Activated CD4-positive, CD25-positive, alpha-beta regulatory T cell (primary cell): ENCODE measurements at places on chromosomes 13 and 19.

- no peak for DNase-seq
Observed at GRCh38 chr13:32381539-32381938, 46.4 kb downstream of the N4BP2L1 start.

DNA sequence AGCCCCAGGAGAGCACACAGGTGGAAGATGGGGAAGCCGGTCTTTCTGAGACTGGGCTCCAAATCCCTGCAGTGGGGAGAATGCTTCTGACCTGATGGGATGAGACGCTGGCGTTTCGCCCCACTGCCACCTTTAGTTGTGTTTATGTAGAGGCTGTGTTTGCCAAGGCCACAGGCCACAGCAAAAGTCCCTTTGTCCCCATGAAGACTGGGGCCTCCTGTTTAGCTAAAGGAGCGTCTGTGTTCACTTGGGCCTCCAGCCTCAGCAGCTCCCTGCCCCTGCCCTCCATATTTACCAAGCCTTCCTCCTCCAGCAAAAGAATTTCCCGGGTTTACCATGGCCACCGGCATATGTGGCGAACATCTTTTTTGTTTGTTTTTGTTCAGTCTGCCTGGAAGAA is 10.4 kb upstream of the KLK14 start:
- no peak for DNase-seq

DNA sequence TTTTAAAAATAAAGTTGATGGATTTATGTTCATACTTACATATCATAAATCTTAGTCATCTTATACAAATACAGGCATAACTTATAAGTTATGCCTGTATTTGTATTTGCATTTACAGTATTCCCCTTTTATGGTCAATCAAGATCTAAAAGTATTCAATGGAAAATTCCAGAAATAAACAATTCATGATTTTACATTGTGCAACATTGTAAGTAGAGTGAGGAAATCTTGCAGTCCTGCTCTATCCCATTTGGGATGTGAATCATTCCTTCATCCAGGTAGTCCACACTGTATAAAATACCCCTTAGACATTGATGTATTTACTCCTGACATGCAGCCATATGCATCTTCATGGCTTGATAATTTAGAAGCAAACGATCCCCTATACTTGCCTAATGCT is 795.3 kb downstream of the SLITRK1 start:
- DNase-seq, result no peak

DNA sequence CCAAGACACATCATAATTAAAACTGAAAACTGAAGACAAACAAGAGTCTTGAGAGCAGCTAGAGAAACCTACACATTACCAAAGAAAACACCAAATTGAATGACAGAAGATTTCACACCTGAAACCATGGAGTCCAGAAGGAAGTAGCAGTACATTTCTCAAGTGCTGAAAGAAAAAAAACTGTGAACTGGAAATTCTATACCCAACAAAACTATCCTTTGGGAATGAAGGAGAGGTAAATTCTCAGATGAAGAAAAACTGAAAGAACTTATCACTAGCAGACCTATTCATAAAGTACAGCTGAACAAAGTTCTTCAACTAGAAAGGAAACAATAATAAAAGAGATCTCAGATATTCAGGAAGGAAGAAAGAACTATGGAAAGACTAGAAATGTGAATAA is 198.7 kb upstream of the ZNF507 start:
- no peak for DNase-seq

GRCh38 chr19:6531163-6531955 is 533 bp downstream of the TNFSF9 start:
- DNase-seq, result no peak

GRCh38 chr19:15199661-15200552 is 888 bp downstream of the NOTCH3 start:
- DNase-seq, result no peak

- DNase-seq, result no peak
Observed at GRCh38 chr19:29532956-29533355, 7.2 kb downstream of the VSTM2B start.

DNA sequence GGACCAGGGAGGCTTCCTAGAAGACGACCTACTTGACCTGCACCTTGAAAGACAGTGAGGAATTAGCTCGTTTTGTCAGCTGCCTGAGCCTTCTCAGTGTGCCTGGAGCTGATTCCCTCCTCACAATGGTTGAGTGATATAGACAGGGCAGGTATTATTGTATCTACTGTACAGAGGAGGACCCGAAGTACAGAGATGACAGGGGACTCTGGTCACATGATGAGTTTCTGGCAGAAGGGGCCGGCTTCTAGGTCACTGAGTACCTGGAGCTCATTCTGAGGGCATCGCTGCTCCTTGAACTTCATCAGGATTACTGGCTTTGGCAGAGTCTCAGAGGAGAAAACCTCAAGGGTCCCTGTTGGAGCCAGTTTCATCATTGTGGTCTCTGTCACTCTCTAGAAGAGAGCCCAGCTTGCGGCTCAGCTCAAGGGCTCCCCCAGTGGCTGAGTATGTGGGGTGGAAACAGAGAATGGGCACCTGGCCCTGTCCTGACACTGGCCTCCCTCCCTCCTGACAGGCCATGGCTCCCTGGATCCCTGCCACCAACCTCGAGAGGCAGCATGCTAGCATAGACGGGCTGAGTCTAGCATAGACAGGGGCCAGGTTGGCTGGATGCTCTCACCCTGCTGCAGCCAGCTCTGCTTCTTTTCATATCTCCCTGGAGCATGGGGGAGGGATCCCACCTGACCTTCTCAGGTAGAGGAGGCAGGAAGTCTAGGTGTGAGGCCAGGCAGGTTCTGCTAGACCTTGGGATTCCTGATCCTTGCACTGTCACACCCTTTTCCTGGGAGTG is 38.7 kb downstream of the NFIX start:
- DNase-seq, result no peak

GRCh38 chr13:40315416-40316064 is 350.9 kb downstream of the FOXO1 start:
- DNase-seq, result peak; percentile 10

DNA sequence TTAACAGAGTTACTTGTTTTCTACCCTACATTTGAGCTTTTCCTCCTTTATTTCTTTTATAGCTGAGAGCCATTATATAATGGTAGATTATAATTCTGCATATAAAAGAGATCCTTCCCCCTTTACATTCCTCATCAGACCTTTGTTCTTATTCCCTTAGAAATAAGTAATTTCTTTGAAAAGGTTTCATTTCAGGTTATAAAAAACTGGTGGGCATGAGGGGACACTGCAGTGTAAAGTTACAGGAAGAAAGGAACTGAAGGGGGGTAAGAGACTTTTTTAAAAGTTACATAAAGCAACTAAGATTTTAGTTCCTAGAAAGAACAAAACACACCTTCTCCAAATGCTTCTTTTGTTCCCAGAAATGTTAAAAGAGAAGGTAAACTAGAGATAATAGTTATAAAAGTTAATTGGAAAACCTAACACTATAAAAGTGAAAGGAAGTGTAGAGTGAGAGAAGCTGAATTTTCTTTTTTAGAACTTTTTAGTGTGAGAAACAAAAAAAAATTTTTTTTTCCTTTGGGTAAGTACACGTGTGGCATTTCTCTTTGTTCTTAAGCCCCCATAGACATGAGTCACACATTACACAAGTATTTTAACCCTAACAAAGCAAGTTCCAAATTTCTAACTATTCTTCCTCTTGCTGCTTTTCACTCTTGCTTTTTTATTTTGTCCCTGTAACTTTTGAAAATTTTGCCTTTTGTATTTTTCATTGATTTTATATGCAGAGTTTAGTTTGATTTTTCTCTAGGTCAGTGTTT is 106.4 kb upstream of the MLNR start:
- no peak for DNase-seq

DNA sequence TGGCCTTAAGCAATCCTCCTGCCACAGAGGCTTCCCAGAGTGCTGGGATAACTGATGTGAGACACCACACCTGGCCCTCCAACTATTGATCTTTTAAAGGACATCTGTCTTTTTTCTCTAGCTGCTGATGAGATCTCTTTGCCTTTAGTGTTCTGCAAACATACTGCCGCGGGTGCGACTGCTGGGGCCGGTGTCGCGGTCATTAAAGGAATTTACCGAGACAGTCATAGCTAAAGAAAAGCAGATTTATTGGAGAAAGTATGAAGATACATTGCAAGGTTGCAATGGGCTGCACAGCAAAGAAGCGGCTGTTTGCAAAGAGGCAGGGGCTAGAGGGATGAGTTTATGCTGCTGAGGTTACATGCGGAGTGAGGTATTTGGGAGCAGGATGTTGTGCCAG is 31.2 kb upstream of the LRRC4B start:
- no peak for DNase-seq

DNA sequence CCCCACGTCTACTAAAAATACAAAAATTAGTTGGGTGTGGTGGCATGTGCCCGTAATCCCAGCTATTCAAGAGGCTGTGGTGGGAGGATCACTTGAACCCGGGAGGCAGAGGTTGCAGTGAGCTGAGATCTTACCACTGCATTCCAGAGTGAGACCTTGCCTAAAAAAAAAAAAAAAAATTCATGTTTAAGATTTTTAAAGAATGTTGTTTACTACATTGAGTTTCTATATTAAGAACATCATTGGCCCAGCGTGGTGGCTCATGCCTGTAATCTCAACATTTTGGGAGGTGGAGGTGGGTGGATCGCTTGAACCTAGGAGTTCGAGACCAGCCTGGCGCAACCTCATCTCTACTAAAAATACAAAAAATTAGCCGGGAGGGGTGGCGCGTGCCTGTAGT is 31.9 kb upstream of the FLT1 start:
- DNase-seq, result no peak

- no peak for DNase-seq
Observed at GRCh38 chr13:76853481-76853880, 32.7 kb downstream of the KCTD12 start.

DNA sequence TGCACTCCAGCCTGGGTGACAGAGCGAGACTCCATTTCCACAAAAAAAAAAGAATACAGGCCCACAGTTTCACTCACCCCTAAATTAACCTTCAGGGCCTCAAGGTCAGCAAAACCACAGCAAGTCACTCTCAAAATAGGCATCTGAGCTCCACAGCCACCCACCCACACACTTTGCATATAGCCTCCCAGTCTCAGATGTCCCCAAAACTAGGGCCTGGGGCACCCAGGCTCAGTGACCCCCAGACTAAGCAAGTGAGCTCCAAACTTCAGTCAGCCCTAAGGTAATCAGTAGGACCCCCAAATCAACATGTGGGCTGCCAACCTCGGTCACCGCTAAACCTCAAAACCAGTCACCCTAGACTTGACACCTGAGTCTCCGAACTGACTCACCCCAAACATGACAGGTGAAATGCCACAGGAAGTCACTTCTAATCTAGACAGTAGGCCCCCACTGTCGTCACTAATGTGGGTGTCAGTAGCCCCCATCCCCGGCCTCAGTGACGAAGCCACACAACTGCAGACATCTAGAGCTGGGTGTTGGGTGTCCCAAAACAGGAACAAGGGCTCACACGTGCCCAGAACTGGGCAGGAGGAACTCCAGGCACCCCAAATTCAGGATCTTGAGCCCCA is 13.9 kb downstream of the RABAC1 start:
- DNase-seq, result peak; percentile 72
